C1 segment of cervical spinal cord (tissue), 14 donors: ENCODE measurements at places on chromosomes 6 and 20.

DNA sequence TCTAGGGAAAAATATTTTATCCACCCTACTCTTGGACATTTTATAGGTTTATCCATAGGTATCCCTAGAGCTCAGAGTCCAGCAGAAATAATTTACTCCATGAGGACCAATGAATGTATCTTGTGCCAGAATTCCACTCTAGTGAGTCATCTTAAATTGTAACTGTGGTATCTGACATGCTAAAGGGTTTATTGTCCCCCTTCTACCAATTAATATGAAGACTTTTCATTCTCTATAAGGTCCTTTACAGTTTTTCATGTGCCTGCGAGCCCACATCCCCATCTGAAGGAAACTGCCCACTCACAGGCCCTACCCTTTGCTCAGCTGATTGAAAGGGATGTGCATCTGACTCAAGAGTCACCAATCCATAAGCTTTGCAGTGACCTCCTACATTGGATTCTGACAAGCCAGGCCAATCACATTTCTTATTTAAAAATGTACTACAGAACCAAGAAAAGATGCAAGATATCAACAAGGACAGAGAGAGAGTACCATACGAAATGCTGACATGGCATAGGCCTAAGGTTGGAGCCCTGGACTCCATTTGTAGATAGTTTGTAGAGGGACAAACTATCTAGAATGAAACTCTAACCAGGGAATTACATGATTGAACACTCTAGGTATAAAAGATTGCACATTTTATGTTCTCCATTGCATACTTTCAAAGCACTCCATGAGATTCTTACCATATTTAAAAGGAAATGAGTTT lies 93.4 kb upstream of the DEFB112 start:
- no peak for DNase-seq

GRCh38 chr6:148358196-148358785 lies 15.7 kb downstream of the SASH1 start:
- no peak for DNase-seq

- no peak for DNase-seq
Observed at GRCh38 chr6:11111769-11112437, 378 bp upstream of the ERVFRD-1 start.

DNA sequence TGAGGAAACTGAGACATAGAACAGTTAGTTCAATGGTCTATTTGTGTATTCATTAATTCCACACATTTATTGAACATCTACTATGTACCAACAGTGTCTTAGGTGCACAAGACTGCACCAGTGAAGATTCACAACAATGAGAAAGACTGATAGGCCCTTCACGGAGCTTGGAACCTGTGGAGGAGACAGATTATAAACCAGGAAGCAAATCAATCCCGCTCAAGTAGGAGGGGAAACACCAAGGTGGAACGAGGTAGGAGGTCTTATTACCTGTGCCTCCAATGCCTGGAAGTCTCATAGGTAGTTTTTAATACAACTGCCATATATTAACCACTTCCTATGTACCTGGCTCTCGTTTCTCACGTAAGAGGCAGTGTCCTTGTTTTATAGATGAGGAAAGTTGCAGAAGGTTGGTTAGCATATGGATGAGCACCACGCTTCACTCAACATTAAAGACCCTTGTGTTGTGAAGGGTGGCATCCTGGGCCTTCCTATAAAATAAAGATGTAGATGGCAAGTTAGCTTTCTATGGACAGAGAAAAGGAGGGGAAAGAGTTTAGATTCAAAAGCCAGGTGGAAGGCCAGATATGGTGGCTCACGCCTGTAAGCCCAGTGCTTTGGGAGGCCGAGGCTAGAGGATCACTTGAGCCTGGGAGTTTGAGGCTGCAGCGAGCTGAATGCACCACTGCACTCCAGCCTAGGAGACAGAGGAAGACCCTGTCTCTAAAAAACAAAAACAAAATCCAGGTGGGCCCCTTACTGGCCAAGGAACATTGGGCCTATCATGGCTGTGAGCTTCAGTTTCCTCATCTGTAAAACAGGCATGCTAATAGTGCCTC lies 45.1 kb downstream of the SLC13A3 start:
- DNase-seq: no peak

DNA sequence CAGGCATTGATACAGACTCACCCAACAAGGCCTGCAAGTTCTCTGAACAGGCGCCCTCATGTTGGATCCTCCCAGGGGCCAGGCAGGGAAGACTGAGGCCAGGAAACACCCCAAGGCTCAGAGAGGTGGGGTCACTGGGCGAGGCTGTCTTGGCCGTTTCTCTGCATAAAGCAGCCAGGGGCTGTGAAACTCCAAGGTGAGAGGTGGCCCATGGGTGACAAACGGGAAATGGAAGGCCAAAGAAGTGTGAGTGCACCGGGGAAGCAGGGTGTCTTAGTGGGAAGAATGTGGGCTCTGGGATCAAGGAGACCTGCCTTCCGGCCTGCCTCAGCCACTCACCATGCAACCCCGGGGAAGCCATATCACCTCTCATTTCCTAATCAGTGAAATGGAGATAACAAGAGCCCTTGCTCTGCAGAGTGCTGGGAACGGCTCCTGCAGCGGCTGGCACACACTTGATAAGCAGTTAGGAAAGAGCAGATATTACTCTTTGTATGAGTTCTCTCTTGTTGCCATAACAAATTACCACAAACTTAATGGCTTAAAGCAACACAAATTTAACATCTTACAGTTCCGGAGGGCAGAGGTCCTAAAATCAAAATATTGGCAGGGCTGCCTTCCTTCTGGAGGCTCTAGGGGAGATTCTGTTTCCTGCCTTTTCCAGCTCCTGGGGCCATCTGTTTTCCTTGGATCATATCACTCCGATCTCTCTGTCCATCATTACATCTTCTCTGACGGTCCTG lies 168.6 kb downstream of the NFATC2 start:
- DNase-seq: no peak

DNA sequence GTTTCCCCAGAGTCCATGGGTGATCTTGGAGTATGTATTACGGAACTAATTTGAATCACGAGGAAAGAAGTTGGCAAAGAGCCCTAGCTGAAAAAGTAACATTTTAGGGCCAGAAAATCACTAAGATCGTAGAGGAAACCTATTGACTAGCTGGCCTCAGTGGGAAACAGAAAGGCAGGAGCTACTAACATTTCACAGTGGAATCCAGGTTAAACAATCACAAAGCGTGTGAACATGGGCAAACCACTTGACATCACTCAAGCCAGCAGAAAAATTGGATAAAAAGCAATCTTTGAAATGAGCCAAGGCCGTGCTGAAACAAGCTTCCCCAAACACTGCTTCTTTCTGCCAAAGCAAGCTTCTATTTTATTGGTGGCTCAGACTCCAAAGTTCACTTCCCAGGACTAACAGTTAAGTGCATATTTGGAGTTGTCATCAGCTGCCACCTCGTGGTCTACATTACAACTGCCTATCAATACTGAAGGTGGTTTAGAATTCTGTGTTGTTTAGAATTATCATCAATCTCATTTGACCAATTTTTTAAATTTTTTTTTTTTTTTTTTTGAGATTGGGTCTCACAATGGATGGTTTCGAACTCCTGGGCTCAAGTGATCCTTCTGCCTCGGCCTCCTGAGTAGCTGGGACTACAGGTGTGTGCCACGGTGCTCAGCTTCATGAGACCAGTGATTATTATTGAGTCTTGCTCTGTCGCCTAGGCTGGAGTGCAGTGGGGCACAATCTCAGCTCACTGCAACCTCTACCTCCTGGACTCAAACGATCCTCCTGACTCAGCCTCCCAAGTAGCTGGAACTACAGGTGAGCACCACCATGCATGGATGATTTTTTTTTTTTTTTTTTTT lies 10.6 kb downstream of the RPS10 start:
- DNase-seq: no peak

- DNase-seq: no peak
Observed at GRCh38 chr6:131362070-131362469, 211.0 kb upstream of the ARG1 start.

GRCh38 chr6:108666656-108667260 lies 106.0 kb downstream of the FOXO3 start:
- DNase-seq: no peak

DNA sequence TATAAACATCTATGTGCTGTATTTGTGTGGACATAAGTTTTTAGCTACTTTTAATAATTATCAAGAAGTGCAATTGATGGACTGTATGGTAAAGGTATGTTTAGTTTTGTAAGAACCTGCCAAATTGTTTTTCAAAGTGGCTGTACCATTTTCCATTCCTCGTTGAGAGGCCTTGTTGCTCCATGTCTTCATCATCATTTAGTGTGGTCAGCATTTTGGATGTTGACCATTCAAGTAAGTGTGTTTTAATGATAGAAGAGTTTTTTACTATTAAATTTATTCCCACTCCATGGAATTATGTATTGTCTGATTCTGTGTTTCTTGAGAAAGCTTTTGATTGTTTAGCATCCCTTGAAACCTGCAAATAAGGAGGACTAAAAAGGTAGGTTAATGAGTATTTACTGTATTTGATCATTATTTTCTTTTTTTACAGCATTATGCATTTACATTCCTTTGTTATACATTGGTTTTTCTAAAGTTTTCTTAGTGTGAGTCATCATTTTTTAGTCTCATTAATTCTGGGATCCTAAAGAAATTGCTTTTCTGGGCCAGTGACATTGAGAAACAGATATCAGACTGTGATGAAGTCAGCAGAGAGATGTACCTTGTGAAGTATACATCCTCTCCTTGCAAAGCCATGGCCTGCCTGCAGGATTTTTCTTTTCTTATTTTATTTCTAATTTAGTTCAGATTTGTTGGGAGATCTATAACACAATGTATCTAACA lies 312.8 kb upstream of the PTCHD4 start:
- DNase-seq: no peak

GRCh38 chr20:13338999-13339411 lies 117.9 kb downstream of the ISM1 start:
- DNase-seq: no peak

- no peak for DNase-seq
Observed at GRCh38 chr6:154536999-154537398, 26.5 kb upstream of the CNKSR3 start.

DNA sequence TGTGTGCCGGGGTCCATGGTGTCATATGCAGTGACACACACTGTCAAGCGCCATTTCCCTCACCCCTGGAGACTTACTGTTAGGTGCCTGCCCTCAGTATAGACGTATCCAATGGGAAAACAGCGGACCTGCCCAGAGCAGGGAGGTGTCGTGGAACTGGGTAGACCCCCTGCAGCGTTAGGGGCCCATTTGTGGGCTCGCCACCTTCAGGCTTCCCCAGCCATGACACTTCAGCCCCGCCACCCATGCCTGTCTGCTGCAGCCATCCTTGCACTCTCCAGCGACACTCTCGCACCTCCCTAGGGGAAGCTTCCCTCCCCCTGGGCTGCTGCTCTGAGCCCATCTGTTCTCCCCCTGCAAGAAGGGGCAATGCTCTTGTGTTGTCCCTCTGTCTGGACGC lies 43.2 kb downstream of the STK35 start:
- no peak for DNase-seq

DNA sequence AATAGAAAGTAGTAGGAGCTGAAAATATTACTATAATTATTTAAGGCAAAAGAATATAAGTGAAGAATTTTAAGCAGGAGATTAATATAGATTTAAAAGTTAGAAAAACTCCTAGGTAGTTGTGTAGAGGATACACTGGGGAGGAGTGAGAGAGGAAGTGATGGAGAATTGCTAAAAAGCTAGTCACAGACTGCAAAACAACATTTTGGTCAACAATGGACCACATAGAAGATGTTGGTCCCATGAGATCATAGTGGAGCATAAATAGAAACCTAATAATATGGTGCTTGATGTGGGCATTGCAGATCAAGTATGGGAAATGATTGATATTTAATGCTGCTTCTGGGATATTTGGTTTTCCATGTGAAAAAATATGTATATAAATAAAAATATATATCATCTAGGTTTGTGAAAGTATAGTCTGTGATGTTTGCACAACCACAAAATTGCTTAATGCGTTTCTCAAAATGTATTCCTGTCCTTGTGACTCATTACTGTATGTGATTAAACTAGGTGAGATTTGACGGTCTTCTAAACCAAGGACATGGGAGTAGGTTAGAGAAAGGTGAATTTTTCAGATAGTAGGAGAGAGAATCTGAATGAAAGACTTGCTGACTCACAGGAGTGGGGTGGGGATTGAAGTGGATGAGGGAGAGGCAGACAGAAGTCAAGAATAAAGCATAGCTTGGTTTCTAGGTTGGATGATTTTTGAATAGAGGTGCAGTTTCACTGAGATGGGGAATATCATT lies 174.0 kb downstream of the BCKDHB start:
- DNase-seq: no peak

DNA sequence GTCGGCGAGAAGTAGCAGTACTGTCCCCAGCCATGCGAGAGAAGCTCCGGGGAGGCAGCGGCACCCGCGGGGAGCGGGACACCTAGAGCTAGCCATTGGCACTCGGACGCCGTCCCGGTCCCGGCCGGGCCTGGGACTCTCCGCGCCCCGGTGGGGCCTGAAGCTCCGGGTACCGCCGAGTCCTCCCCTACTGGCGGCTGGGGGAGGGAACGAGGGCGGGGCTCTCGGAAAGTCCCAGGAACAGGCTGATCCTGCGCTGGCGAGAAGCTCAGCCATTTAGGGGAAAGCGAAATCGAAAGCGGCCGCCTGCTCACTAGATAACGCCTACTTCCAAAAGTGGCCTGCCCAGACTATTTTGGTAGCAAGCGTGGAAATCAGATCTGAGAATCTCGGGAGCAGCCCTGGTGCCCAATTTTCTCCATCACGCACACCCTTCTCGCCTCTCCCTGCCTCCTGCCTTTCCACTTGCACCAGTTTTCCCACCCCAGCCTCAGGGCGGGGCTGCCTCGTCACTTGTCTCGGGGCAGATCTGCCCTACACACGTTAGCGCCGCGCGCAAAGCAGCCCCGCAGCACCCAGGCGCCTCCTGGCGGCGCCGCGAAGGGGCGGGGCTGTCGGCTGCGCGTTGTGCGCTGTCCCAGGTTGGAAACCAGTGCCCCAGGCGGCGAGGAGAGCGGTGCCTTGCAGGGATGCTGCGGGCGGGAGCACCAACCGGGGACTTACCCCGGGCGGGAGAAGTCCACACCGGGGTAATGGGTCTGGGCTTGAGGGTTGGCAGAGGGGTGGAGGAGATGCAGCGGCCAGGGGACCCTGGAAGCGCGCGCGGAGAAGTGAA lies at the start of the genes PSMB9 and TAP1:
Gene PSMB9 (plus strand): TSS at position 652 of the 835 bp plus-strand sequence. CDS start 38 bp downstream, at position 690.
Gene TAP1 (minus strand): TSS at position 164 of the 835 bp plus-strand sequence. CDS start 68 bp downstream, at position 96.
- DNase-seq: peak; percentile 87

DNA sequence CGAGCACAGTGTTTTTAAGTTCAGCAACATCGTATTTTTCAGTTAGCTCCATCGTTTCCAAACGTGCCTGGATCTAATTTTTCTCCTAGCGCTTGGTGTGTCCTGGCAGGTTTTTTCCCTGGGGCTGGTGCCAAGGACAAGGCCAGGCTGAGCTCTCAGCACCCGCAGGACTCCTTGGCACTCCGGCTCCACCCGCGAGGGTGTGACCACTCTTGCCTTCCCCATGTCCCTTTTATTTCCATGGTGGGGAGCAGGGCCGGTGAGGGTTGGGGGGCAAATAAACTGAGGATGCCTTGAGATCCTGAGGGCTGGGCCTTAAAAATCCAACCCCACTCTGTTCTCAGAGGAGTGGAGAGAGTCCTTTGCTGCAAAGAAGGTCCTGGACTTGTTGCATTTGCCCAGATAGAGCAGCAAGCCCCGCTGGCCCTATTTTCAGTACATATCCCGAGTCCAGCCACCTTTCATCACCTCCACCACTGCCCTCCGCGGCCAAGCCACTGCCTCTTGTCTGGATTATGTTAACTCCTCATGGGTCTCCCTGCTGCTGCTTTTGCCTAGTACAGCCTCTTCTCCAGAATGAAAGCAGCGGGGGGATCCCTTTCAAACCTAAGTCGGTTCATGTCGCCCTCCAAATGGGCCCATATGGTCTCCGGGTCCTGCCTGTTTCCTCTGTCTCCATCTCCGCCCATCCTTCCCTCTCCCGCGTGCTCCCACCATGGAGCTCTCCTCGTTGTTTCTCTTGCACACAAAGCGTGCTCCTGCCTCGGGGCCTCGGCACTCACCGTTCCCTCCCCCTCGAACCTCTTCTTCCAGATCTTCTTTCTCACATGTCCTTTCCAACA lies 4.5 kb upstream of the RAB44 start:
- DNase-seq: no peak
